Femur (tissue), 1 donor: ENCODE measurements at places on chromosomes 12 and 14.

- DNase-seq: no peak
Measured at GRCh38 chr14:75322746-75323145, 44.1 kb downstream of the FOS start.

DNA sequence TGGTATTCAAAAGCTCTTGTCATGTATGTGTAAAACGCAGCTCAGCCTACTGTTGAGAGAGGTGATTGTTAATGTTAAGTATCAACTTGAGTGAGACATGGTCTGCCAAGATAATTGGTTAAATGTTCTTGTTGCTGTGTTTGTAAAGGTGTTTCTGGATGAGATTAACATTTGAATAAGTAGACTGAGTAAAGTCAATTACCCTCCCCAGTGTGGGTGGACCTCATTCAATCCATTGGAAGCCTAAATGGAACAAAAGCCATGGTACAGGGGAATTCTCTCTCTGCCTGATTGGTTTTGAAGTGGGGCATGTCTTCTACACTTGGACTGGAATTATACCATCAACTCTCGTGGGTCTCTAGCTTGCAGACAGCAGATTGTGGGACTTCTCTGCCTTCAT lies 63.8 kb upstream of the RERGL start:
- DNase-seq: no peak

GRCh38 chr12:63224396-63224795 lies 73.4 kb upstream of the AVPR1A start:
- no peak for DNase-seq

DNA sequence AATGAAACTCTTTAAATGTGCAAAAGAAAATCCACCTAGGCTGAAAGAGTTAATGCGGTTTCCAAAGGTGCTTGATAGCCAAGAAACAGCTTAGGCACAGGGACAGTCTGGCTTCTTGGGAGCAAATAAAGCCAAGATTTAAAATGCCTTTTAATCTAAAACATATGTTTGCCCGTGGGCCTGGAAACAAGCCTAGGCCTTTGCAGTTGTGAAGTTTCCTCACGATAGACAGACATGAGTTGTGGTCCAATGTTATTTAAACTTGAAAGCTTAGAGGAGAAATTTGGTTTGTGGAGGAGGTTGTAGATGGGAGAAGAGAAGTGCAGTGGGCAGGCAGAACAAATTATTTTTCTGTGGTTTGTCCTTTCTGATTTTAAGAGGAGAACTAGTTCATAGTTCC lies 29.8 kb downstream of the PROX2 start:
- peak; percentile 60 for DNase-seq

GRCh38 chr14:51792809-51793208 lies 67.6 kb upstream of the GNG2 start:
- no peak for DNase-seq

GRCh38 chr14:36028218-36028617 lies 148.3 kb downstream of the PTCSC3 start:
- DNase-seq: no peak

- no peak for DNase-seq
Measured at GRCh38 chr12:47268501-47269454, 189.0 kb upstream of the AMIGO2 start.

- no peak for DNase-seq
Measured at GRCh38 chr12:15346488-15346887, 24.2 kb downstream of the PTPRO start.

- peak; percentile 86 for DNase-seq
Measured at GRCh38 chr14:102540315-102541028, 30.9 kb upstream of the ANKRD9 start.

DNA sequence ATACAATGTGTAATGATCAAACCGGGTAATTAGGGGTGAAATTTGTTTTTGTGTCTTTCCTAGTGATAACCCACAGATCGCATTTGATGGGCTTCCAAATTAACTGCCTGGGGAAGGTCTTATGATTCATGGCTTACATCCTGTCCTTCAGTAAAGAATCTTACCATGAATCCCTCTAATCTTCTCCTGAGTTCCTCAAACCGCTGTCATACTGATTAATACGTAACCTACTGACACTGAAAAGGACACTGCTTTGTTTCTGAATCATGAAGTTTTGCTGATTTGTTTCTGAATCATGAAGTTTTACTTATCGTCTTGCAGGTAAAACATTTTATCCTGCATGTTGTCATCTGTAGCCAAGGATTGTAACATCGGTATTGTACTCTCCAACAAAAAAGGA lies 52.0 kb upstream of the CRY1 start:
- no peak for DNase-seq

GRCh38 chr14:62921466-62921865 lies 123.8 kb downstream of the KCNH5 start:
- DNase-seq: no peak

- no peak for DNase-seq
Measured at GRCh38 chr12:72093424-72093823, 154.8 kb downstream of the TPH2 start.

GRCh38 chr12:1470051-1470450 lies 124.3 kb downstream of the FBXL14 start:
- DNase-seq: no peak

GRCh38 chr14:72636871-72637270 lies 257.0 kb downstream of the DPF3 start:
- no peak for DNase-seq

DNA sequence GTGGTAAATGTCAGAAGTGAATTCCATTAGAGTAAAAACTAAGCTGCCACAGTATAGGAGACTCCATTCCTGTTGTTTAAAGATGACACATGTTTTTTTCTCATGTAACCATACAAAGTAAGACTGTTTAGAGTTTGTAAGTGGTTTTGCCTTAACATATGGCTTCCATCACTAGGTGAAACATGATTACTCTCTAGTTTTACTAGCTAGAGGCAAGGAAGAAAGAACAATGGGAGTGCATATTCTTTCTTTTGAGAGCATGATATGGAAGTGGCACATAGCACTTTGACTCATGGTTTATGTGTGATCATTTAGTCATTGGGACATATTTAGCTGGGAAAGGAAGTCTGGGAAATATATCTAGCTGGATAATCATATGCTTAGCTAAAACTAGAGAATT lies 7.7 kb downstream of the ATF7IP start:
- no peak for DNase-seq

DNA sequence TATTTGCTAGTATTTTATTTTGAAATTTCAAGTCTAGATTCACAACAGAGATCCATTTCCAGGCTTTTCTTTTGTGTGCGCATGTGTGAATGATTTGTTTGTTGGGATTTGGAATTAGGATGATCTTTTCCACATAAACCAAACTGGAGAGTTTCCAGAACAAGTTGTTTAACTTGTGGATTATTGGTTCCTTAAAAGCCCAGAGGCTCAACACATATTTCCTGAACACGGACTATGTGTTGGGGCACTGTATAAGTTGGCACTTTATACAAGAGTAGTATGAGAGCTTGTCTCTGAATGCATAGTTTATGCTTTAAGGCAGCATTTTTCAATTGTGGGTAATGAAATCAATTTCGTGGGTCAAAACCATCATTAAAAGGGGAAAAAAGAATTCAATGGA lies 67.3 kb upstream of the FUT8 start:
- no peak for DNase-seq

GRCh38 chr14:35341454-35341750 lies 49.2 kb downstream of the PSMA6 start:
- DNase-seq: no peak

DNA sequence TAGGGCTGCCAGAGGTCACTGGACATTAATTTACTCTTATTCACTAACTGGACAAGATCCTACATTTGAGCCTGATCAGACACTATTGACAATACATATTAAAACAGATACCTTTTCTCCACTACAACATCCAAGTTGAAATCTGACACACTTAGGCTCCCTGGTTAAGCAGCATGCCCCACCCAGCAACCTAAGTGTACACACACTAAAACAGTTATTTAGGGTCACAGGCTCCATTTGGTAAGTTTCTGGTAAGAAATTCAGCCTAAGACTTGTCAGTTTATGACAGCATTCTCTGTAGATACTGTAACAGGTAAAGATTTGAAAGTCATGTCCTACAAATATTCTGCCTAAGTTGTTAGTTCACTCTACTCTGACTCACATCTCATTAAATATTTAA lies 12.3 kb upstream of the LLPH start:
- no peak for DNase-seq
